Psoas muscle (tissue), 8 donors: ENCODE measurements at places on chromosomes 11 and 22. TPM values are rescaled to one million over a fixed set of nuclear protein-coding genes. Genes with fewer than 3 reads are reported as not detected.

The TSSK2 gene
- 0.32 TPM for total RNA-seq

- no peak for DNase-seq
Measured at GRCh38 chr11:9004183-9004926, 554 bp upstream of the NRIP3 start.

GRCh38 chr22:27740202-27740748 lies 61.3 kb downstream of the MN1 start:
- no peak for DNase-seq

DNA sequence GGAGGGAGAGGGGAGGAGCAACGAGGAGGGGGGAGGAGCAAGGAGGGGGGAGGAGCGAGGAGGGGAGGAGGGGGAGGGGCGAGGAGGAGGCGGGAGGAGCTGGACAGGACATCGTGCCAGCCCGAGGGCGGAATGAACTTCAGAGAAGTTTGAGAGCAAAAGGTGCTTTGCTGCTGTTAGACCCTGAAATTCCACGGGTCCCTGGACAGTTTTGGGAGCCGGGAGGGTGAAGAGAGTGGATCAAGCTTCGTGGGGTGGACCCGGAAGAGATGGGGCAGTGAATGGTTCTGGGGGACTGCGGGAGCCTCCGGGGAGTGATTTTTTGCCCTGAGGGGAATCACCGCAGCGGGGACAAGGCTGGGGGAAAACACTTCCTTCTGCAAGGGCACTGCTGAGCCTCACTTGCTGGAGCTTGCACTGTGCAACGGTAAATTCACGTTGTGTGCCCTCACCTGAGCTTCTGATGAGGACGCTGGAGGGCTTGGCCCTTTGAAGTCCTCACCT lies 10.7 kb upstream of the NLRP6 start:
- no peak for DNase-seq

DNA sequence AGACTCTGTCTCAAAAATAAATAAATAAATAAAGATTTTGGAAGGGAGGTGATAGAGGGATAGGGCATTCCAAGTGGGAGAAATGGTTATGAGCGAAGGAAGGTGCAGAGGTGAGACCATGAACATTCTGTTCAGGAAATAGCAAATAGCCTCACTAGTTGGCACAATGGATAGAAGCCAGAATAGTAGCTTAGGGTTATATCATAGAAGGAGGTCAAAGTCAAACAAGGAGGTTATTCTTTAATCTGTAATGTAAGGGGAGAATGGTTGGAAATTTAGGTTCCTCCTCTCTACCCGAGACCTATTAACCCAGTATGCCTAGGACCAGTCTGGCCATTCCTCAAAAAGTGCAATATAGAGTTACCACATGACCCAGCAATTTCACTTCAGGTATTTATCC lies 275.8 kb downstream of the MN1 start:
- DNase-seq, result no peak

The MIEF1 gene
- total RNA-seq, result 18.7 TPM

DNA sequence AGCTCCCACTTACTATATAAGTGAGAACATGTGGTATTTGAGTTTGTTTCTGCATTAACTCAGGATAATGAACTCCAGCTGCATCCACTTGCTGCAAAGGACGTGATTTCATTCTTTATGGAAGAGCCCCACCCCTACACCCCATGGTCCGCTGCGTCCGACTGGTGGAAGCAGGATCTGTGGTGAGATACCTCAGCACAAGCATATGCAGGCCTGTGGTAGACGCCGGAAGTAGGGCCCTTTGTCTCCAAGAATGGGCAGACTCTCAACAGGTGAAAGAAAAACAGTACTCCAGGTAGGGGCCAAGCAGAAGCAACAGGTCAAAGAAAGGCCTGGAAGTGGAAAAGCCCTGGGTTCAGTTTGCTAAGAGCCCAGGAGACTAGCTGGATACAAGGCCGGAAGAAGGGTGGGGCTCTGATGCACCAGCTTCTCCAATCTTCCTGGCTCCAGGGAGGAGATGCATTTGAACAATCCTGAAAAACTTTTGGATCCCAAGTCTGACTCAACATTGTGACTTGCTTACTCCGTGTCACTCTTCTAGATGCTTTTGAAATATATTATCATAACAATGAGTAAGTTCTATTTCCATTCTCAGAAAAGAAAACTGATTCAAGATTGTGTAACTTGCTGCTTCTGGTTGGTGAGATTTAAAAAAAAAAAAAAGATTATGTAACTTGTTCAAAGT lies 30.4 kb downstream of the NEAT1 start:
- DNase-seq, result peak; percentile 37

DNA sequence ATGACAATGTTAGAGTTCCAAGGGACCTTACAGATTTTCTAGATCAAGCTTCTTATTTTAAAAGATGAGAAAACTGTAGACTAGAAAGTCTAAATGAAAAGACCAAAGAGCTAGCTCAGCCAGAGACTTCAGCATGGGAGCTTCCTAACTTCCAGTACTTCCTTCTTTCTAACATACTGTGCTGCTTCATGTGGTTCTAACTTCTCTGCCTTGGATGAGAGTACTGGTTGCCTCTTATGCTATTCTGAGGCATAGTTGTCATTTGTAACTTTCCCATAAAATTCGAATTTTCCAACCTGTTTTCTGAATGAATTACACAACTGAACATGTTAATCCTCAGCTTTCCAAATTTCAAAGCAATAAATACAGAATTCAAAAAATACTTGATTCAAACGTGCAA lies 1.8 kb downstream of the MTMR2 start:
- DNase-seq, result no peak

DNA sequence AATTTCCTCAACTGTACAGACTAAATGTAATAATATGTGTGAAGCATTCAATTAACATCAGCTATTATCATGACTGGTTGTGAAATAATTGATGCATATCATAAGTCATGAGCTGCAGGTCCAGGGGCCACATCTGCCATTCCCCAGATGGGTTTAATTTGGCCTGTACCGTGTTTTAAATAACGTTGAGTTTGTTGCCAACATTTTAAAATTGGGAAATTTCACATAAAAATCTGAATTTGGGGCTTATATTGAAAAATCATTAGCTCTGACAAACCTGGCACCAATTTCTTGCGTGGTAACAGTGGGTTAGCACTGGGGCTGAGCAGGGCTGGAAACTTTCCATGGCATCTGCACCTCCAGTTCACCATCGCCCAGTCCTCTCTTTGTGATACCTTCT lies 193.9 kb downstream of the SNX19 start:
- DNase-seq, result no peak

DNA sequence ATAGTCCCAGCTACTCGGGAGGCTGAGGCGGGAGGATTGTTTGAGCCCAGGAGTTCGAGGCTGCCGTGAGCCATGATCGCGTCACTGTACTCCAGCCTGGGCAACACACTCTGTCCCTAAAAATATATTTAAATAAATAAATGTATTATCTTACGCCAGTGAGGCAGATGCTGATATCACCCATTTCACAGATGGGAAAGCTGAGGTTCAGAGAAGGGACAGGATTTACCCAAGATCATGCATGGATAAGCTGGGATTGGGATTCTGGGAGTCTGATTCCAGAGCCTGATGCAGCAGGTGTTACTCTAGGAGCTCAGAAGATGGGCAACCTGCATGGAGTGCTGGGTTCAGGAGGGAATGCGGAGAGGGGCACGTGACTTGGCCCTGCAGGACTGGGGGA lies 17.8 kb downstream of the SGSM1 start:
- DNase-seq, result no peak

GRCh38 chr11:75313513-75314272 lies 37.8 kb downstream of the ARRB1 start:
- peak; percentile 74 for DNase-seq

DNA sequence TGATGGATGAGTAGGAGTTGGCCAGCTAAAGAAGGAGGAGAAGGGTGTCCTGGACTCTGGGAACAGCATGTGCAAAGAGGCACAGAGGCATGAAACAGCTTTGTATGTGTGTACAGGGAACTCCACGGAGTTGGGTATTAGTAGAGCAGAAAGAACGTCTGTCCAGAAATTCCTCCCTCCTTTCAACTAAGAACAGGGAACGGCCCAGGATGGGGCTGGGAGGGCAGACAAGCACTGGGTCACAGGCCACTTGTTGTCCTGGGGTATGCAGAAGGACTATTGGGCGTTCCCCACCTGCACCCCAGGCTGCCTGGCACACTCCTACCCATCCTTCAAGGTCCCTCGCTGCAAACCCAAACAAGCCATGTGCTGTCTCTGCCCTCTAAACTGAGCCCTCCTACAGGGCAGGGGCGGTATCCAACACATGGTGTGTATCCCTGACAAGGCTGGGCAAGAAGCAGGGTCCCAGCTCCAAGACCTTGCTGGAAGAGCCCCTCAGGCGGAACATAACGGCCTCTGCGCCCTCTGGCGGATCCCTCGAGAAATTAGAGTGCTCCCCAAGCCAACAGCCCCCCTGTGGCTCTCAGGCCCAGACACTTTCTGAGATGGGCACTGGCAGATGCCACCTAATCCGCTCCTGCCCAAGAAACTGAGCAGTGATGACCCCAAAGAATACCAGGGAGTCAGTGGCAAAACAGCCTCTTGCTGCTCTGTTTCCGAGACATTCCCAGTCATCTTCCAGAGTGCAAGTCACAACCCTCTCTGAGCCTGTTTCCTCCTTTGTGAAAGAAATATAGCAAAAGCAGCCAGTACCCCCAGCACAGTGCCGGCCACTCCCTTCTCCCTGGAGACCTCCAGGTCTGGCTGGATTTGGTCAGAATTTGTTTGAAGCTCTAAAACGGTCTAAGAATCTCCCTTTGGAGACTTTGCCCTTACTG lies 1.6 kb upstream of the ELFN2 start:
- DNase-seq, result no peak

- DNase-seq, result no peak
Measured at GRCh38 chr11:46345881-46346484, 1.3 kb upstream of the DGKZ start.

GRCh38 chr11:64577202-64577601 lies 13.8 kb upstream of the SLC22A12 start:
- no peak for DNase-seq

The RASD2 gene
- 3.8 TPM for total RNA-seq

The TNNI2 gene
- total RNA-seq, result 2,641 TPM

DNA sequence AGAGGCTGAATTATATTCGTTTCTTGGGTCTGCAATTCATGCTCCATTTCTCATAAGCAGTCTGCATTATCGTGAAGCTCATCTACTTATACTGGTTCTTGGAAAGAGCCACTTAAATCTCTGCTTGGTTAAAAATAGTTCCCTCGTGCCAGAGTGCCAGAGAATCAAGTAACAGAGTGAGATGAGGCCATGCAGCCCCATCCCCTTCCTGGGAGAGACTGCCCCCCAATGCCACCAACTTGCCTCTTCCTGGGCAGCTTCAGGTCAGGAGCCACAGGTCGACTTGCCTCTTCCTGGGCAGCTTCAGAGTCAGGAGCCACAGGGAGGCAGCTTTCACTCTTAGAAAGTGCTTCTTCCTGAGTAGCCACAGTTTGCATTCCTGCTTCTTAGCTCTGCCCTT lies 223.9 kb upstream of the ZBED5 start:
- DNase-seq, result no peak

GRCh38 chr11:4459500-4459899 lies 10.4 kb downstream of the OR52K2 start:
- no peak for DNase-seq

- DNase-seq, result no peak
Measured at GRCh38 chr22:39494471-39495120, 7.5 kb upstream of the MIEF1 start.
